ENCODE measurements at places on chromosomes 3 and 15.
A peak's percentile ranks its signal among the peaks of the same experiment; 100 is the strongest.

DNA sequence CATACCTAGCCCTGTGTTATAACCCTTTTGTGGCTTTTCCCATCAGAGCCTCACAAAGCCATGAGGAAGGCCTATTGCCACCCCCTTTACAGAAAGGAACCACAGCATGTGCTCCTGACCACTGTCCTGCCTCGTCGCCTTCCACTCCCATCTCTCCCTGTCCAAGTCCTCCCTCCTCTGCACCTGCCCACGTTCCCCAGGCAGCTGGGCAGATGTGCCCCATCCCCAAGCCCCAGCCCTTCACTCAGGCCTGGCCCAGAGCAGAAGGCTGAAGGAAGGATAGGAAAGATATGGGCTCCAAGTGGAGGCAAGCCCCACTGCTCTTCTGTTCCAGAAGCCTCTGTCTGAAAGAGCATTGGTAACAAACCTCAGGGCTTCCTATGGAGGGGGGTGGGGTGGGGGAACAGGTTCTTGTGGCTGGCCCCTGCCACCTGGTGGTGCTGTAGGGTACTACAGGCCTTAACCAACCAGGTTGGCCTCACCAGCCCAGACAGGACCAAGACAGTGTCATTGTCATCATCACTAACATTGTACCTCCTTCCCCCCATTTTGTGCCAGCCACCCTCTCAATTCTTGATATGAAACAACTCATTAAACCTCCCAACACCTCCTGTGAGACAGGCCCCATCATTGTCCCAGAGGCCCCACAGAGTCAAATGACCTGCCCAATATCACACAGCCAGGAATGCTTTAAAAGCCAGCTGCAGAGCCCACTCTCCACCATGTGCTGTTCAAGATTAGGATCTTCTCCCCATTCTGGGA lies 10.0 kb downstream of the POC1A start:
- DNase-seq = peak; percentile 77

DNA sequence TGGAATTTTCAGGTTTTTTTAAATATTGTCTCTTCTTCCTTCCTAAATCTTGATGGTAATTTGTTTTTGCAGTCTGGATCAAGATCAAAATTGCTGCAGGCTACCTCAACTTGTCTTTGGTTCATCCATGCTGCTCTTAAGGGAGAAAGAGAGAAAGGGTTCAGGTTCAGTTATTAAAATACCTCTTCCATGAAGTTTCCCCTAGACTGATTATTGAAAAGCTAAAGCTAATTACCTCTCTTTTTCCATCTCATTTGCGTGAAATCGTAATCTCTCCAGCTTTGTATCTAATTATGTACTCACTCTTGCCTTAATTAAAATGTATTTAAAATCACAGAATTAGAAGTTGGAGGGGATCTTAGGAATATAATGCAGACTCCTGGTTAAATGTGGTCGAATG lies 52.7 kb downstream of the SLC28A2 start:
- no peak for DNase-seq

DNA sequence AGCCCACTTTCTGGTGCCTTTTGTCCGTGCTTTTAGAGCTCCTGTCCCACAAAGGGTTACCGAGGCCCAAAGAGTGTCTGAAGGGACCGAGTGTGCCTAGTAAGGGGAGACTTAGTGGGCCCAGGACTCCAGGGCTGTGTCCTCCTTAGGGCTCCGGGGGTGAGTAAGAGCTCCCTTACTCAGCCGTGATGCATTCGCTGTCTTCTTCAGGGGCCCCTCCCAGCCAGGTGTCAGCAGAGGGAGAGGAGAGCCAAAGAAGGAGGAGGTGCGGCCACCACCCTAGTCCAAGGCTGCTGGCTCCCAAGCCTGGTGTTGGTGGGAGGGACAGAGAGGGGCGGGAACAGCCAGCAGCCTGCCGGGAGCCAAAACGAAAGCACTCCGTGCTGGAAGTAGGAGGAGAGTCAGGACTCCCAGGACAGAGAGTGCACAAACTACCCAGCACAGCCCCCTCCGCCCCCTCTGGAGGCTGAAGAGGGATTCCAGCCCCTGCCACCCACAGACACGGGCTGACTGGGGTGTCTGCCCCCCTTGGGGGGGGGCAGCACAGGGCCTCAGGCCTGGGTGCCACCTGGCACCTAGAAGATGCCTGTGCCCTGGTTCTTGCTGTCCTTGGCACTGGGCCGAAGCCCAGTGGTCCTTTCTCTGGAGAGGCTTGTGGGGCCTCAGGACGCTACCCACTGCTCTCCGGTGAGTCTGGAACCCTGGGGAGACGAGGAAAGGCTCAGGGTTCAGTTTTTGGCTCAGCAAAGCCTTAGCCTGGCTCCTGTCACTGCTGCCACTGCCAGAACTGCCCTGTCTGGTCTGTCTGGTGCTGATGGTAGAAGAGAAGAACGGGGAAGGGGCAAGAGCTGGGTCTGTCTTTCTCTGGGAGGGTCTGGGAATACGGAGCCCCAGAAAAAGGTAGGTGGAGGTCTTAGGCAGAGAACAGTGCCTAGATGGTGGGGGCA lies at the start of gene IL17RC:
IL17RC (plus strand) TSS at position 365 of the 947 bp plus-strand sequence; CDS start at position 583, 218 bp downstream.
- DNase-seq = peak; percentile 97

DNA sequence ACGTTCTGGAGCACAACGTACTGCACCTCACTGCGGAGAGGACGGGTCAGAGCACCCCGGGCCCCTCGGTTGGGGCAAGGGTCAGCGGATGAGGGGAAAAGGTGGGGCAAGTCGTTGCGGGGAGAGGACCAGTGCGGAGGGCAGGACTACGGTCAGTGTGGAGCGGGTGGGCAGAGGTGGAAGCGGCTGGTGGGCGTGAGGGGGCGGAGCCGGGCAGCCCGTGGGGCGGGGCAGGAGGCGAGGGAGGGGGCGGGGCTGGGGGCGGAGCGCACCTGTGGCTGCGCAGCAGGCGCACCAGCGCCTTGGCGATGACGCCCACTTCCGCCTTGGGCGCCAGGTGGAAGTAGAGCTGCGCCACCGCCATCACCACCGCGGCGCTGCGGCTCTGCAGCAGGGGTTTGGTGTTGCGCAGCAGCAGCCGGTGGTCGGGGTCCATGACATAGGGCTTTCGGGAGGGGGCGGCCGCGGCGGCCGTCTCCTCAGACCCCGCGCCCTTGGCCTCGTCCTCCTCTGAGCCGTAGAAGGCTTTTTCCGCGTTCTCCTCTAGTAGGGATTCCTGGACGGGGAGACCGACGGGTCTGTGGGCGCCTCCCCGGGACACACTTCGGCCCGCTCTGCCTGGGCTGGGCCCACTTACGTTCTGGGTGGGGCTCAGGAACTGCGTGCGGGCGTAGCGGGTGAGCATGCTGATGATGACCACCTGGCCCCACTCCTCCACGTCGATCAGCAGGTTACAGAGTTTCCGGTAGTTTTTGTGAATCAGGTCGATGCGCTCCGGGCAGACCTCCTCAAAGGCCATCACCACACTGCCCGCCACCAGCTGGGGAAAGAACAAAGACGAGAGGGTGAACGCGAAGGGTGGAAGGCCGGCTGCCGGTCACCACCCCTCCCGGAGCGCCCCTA lies 29.2 kb downstream of the AP3B2 start:
- peak; percentile 83 for DNase-seq

- no peak for DNase-seq
These were observed 272.3 kb downstream of the UBE2E2 start for GRCh38 chr3:23475446-23475845.

DNA sequence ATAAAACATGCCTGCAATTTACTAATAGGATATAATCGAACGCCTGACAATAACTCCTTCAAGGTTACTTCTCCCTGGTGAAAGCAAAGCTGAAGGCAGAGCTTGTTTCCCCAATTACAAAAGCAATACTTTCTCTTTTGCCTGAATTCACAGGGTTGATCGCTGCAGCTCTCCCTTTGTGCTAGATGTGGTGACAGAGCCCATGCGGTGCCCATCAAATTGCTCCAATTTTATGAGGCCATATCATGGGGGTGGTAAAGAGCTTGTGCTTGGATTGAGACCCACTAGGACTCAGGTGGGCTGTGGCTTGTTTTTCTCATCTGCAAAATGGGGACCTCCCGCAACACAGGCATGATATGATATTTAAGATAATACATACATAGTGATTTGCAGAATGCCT lies 143.4 kb downstream of the GREM1 start:
- DNase-seq = no peak

DNA sequence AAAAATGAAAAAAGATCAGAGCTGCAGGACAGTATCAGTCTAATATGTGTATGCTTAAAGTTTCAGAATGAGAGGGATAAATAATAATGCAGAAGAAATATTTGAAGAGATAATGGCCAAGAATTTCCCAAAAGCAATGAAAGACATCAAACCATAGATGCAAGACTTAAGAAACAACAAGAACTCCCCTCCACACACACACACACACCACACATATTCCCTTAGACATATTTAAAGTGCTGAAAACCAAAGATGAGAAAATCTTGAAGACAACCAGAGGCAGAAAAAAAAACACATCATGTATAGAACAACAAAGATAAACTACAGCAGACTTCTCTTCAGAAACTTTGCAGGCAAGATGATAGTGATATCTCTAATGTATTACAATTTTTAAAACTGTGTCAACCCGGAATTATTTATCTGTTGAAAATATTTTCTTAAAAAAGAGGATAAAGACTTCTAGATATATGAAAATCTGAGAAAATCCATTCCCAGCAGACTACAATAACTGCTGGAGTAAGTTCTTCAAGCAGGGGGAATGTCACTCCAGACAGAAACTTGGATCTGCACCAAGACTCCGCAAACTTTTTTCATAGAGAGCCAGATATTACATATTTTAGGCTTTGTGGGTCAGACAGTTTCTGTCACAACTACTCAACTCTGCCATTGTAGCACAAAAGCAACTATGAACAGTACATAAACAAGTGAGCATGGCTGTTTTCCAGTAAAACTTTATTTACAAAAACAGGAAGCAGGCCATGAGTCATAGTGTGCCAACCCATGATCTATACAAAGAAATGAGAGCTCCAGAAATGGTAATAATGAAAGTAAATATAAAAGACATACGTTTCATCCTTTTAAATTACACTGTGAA lies 223.4 kb upstream of the CGNL1 start:
- peak; percentile 7 for DNase-seq

- no peak for DNase-seq
These were observed 283.8 kb downstream of the BBX start for GRCh38 chr3:107806536-107806935.

- no peak for DNase-seq
These were observed 43.6 kb downstream of the NMNAT3 start for GRCh38 chr3:139634111-139634635.

Measured in kidney tubule cell (primary cell).